Stimulated activated naive CD8-positive, alpha-beta T cell treated with anti-CD3 and anti-CD28 coated beads, Interleukin-15, amount 100 ng/mL, for 72 hours (primary cell): ENCODE measurements at places on chromosomes 6 and 20.

DNA sequence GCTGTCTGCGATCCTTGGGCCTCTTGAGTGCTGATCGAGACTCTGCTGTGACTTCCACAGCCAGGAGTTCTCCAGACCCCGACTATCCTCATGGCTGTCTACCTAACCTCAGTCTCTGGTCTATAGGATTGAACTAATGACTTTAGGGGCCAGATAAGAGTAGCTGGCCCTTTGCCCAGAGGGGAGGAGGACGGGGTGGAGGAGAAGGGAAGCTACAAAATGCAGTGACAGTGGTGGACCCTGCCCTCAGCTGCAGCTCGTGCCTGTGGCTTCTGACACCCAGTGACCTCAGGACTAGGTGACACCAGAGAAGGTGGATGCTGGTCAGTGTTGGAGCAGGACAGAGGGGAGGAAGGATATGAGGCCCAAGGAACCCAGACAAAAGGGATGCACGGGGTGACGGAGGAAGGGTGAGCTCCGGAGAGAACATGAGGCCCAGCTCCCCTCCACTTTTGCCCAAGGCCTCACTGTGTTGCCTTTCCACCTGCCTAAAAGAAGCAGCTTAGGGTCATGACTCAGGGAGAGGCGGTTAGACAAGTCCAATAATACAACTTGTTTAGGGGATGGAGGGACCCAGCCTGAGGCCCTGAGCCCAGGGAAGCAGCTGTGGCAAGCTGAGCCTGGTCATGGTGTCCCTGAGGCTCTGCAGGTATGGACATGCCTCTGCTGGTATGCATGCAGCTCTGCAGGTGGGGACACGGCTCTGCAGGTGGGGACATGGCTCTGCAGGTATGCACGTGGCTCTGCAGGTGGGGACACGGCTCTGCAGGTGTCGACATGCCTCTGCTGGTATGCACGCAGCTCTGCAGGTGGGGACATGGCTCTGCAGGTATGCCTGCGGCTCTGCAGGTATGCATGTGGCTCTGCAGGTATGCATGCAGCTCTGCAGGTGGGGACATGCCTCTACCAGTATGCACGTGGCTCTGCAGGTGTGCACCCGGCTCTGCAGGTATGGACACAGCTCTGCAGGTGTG is 67.7 kb downstream of the SYNJ2 start:
- DNase-seq = no peak

- DNase-seq = no peak
Measured at GRCh38 chr6:101116337-101116736, 235.2 kb upstream of the ASCC3 start.

DNA sequence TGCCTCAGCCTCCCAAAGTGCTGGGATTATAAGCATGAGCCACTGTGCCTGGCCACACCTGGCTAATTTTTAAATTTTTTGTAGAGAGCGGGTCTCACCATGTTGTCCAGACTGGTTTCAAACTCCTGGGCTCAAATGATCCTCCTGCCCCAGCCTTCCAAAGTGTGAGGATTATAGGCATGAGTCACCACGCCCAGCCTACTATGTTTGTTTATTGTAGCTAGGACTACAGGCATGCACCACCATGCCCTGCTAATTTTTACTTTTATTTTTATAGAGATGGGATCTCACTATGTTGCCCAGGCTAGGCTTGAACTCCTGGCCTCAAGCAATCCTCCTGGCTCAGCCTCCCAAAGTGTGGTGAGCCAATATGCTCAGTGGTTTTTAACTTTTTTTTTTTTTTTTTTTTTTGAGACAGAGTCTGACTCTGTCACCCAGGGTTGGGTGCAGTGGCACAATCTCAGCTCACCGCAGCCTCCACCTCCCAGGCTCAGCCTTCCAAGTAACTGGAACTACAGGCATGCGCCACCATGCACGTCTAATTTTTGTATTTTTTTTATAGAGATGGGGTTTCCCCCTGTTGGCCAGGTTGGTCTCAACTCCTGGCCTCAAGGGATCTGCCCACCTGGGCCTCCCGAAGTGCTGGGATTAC is 12.0 kb upstream of the DDX43 start:
- no peak for DNase-seq

GRCh38 chr6:46521464-46521971 is 30.3 kb upstream of the RCAN2 start:
- no peak for DNase-seq

GRCh38 chr6:151805286-151805840 is 2.1 kb upstream of the ESR1 start:
- no peak for DNase-seq

GRCh38 chr20:57445298-57445697 is 54.1 kb downstream of the RBM38 start:
- DNase-seq = no peak
